Stimulated activated CD8-positive, alpha-beta memory T cell treated with anti-CD3 and anti-CD28 coated beads, Interleukin-2, amount 100 ng/mL, for 1 hour (primary cell): ENCODE measurements at places on chromosomes 13 and 19.
A peak's percentile ranks its signal among the peaks of the same experiment; 100 is the strongest.

- no peak for DNase-seq
Measured at GRCh38 chr13:110624766-110625756, 9.7 kb downstream of the NAXD start.

DNA sequence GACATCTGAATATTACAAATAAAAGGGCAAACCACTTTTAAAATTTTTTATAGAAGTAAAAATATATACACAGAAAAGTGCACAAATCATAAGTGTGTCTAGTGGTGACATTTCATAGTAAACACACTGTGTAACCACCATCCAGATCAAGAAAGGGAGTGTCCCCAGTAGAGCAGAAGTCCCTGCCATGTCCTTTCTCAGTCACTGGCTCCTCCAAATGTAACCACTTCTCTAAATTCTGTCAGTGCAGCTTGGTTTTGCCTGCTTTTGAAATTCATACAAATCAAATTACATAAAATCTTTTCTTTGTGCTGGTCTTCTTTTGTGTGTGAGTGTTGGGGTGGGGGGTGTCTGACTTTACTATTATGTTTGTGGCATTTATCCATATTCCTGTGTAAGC lies 116.5 kb downstream of the RBM26 start:
- no peak for DNase-seq

DNA sequence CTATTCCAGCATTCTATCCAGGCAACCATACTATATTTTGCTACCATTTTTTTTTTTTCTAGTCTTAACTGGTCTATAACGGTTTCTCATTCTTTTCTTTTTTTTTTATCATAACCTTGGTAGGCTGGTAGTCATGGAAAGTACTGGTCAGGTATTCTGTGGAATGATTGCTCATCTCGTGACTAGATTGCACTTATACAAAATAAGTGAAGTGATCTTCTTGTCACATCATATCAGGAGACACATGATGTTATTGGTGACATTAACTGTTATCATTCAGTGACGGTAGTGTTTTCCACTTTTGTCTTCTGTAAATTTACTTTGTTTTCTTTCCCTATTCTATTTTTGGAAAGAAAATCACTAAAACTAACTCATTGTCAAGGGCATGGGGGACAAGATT lies 239.3 kb upstream of the SLITRK6 start:
- no peak for DNase-seq

DNA sequence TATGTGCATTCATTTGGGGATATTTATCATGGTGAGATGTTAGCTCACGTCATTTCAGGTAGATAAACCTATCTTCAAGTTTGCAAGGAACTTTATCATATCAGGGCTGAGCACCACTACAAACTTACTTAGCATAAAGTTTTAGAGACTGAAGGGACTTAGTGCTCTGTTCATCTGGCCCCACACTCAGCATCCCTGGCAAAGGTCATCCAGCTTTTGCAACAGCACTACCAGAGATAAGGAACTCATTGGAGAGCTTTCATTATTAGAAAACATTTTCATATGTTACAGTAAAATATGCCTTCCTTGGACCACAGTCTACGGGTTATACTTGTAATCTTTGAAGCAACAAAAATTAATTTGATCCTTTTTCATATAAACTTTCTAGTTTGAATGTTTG lies 263.4 kb downstream of the POU4F1 start:
- no peak for DNase-seq

DNA sequence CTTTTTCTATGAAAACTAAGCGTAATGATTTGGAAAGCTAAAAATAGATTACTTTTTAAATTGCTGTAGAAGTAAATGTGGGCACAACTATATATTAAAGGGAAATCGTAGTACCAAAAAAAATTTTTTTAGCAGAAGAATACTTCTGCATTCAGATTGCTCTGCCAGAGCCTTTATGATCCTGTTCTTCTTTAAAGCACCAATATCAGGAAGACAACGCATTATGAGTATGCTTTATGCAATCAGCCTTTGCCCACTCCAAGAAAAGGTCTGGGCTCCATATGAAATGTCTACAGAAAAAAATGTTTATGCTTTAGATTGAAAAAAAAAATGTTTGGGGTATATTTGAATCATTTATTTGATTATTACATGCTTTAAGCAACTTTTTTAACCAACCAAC lies 137.4 kb downstream of the DIAPH3 start:
- no peak for DNase-seq

DNA sequence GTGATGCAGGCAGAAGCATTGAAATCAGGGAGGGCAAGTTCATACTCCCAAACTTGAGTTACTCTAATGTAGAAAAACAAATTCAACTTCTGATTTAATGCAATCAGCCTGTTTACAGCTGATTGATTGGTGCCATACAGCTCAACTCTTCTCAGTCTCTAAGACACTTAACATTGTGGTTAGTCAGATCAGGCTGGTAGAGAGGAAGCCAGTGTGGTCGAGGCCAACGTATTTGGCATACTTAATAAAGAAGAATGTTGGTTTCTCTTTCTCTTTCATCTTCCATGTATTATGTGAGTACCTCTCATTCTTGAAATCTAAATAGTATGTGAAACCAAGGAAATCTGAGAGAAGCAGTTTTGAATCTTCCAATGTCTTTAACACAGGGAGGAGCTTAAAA lies 255.0 kb upstream of the SLITRK1 start:
- DNase-seq: no peak

DNA sequence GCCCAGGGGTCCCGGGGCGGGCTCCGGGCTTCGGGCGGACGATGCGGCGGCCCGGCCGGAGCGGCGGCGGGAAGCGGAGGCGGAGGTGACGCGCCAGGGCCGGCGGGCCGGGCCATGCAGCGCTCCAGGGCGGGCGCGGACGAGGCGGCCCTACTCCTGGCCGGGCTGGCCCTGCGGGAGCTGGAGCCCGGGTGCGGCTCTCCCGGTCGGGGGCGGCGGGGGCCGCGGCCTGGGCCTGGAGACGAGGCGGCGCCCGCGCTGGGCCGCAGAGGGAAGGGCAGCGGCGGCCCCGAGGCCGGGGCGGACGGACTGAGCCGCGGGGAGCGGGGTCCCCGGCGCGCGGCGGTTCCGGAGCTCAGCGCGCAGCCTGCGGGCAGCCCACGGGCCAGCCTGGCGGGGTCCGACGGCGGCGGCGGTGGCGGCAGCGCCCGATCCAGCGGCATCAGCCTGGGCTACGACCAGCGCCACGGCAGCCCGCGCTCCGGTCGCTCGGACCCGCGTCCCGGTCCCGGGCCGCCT lies 362 bp downstream of the WTIP start:
- no peak for DNase-seq

- no peak for DNase-seq
Measured at GRCh38 chr13:44618326-44618725, 42.2 kb upstream of the TSC22D1 start.

DNA sequence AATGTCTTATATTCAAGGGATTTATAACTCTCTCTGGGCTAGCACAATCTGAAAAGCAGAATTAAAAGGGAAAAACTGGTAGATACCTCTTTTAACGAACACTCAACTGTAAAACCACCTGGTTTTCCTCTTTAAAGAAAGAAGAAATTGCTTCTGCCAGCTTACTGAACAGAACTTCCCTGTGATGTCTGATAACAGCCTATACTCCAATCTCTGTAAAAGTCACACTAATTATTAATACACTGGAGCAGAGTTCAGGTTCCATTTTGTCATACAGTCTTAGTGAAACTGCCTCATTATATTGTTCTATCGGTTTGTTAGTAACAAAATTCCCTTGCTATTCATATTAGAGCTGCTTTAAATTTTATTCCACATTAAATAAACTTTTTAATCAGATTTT lies 251.0 kb upstream of the STARD13 start:
- no peak for DNase-seq

DNA sequence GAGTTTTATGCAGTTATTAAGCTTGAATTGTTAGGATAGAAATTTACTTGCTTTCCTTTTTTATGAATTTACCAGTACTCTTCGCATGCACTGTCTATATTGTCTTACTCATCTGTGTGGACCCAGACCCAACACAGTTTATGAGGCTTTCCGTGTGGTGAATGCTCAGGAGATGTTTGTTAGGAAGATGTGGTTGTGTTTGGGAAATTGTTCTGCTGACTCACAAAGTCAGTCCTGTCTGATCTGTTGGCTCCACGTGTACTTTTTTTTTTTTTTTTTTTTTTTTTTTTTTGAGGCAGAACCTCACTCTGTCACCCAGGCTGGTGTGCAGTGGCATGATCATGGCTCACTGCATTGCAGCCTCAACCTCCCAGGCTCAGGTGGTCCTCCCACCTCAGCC lies 532.5 kb downstream of the LMO7 start:
- no peak for DNase-seq

GRCh38 chr19:42253245-42254088 lies 1.5 kb downstream of the ERF start:
- peak; percentile 23 for DNase-seq

DNA sequence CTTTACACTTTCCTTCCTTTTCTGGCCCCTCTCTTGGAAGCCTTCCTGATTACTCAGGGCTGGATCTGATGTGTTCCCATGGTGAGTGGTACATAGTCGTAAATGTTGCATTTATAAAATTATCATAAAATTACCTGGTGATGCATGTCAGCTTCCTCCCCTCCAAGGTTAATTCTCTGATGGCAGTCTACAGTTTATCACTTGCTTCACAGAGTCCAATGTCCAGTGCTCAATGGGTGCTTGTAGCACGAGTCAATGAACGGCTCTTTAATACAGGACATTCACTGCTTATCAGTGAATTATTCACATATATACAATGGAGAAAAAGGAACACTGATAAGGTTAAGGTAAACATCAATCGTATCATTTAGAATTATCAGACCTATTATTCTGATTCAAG lies 27.0 kb upstream of the OXGR1 start:
- DNase-seq: no peak
